ENCODE measurements at places on chromosomes 5 and 9.

- no peak for DNase-seq
These were observed 55.1 kb upstream of the XPA start for GRCh38 chr9:97752274-97752673.

GRCh38 chr5:32231929-32232328 lies 57.8 kb upstream of the GOLPH3 start:
- DNase-seq, result peak; percentile 31

DNA sequence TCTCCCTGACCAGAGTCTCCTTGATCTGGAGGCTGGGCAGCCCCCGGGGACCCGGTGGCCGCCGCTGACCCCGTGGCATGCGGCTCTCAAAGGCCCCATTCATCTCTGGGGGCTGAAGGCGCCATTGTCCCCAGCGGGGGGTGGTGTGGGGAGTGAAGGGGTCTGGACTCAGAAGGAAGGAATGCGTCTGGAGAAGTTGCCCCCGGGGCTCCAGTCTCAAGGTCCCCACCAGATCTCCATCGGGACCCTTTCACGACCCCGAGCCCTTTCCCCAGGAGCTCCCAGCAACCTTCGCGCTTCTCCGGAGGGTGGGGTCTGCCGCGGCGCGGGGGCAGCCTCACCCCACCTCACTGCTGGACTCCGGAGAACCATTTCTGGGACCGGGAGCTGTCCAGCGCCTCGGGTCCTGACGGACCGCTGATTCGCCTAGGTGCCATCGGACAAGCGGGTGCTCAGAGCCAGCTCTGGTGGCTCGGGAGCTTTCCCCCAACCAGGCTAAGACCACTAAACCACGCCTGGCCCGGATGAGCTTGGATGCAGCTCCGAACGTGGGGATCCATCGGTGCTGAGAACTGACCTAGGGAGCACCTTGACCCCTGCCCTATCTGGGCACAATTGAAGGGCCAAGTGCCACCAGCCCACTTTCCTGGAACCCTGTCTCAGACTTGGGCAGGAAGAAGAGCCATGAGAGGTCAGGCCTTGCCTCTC lies 5.1 kb upstream of the PCDH1 start:
- DNase-seq, result peak; percentile 46

GRCh38 chr5:78720227-78720985 lies 71.8 kb upstream of the LHFPL2 start:
- DNase-seq, result no peak

- DNase-seq, result no peak
These were observed 1782.4 kb upstream of the WWC1 start for GRCh38 chr5:166509085-166509484.

DNA sequence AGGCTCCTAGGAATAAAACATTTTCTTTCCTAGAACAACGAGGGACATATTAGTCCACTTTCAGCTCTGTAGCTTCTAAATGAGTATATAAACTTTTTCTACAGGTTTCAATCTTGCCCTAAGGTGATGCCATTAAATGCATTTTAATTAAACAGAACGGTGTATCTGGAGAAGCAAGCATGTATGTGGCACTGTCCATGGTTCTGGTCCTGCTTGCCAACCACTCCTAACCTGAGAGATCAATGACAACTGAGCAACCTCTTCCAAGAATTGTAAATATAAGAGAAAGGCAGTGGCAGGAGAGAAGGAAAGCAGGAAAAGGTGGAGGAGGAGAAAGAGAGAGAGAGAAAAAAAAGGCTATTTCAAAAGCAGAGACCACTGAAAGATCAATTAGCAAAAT lies 95.6 kb upstream of the SPOCK1 start:
- no peak for DNase-seq

DNA sequence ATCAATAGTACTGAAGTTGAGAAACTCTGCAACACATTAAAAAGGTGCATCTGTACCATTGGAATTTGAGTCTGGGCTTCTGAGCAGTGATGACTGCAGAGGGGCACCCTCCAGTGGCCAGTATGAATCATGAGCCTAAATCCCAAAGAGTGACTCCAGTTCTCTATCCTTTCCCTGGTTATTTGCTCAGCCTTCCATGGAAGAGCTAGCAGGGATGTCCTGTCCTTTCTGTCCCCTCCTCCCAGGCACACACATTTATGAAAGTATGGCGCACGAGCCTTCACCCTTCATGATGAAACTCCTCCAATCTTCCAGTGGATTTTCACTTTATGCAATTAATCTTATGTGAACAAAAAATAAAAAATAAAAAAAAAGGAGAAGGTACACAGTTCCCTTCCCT lies 81.0 kb downstream of the ESM1 start:
- DNase-seq, result no peak

DNA sequence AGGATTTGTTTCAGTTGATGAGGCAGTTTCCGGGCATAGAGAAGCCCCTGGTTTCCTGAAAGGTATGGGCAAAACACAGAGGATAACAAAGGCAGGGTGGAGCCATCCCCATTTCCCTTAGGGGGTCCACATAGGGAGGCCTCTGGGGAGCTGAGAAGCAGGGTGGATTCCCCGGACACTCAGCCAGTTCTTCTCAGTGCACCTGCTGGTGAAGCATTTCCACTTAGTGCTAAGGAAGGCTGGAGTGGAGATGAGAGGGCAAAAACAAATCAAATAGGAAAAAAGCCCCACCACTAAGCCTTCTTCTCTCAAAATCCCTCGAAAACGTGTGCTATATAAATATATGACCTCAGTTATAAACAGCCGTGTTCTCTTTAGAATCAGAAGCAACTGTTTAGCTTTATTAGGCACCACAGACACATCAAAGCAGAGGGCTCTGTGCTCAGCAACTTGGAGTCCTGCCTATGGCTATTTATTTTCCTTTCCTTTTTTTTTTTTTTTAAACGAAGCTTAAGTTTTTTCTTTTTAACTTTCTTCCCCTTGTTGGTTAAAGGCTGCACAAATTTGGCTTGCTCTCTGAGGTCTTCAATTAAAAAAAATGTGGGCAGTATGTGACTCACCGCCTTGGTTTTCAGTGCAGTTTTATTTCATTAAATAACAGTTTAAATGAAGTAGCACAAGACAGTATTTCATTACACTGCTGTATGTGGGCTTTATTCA lies 67.7 kb downstream of the PRDM6 start:
- DNase-seq, result peak; percentile 33

Measured in ovary (tissue), 10 donors.